ENCODE measurements at places on chromosomes 1 and 21. TPM values are rescaled to one million over a fixed set of nuclear protein-coding genes. Genes with fewer than 3 reads are reported as not detected.

- H3K4me1 ChIP-seq, result peaks cover 9% of the 10 kb centered on the region
- no peak overlapping the region for H3K27ac ChIP-seq
- no peaks in the 10 kb centered on the region for H3K27me3 ChIP-seq
Measured at GRCh38 chr1:22105611-22106207, 37.2 kb downstream of the WNT4 start.

- no peaks in the 10 kb centered on the region for H3K4me1 ChIP-seq
- DNase-seq, result no peak
- H3K36me3 ChIP-seq, result peaks cover 39% of the 10 kb centered on the region
- H3K4me3 ChIP-seq, result no peak overlapping the region
Measured at GRCh38 chr1:151362308-151363155, 10.0 kb downstream of the SELENBP1 start.

GRCh38 chr1:145979746-145980456 lies 15.4 kb downstream of the POLR3GL start:
- H3K4me3 ChIP-seq, result no peak overlapping the region
- no peaks in the 10 kb centered on the region for H3K36me3 ChIP-seq
- no peaks in the 10 kb centered on the region for H3K27me3 ChIP-seq
- H3K4me1 ChIP-seq, result peaks cover 17% of the 10 kb centered on the region
- peak overlapping the region; percentile 63 for H3K27ac ChIP-seq

GRCh38 chr21:33831962-33832659 lies 83.5 kb downstream of the ATP5PO start:
- H3K4me1 ChIP-seq, result peaks cover 5% of the 10 kb centered on the region
- DNase-seq, result no peak
- H3K27me3 ChIP-seq, result no peaks in the 10 kb centered on the region

- H3K27ac ChIP-seq, result peak overlapping the region; percentile 42
- H3K4me3 ChIP-seq, result no peak overlapping the region
- H3K36me3 ChIP-seq, result no peaks in the 10 kb centered on the region
- peaks cover 11% of the 10 kb centered on the region for H3K4me1 ChIP-seq
Measured at GRCh38 chr21:43578677-43579303, 80.5 kb downstream of the HSF2BP start.

- peak overlapping the region; percentile 2 for H3K27ac ChIP-seq
- H3K27me3 ChIP-seq, result no peaks in the 10 kb centered on the region
- DNase-seq, result peak; percentile 90
Measured at GRCh38 chr1:59061876-59062275, 235.0 kb upstream of the FGGY start.

The PRELP gene
- total RNA-seq, result not detected

GRCh38 chr1:150056407-150056806 lies 11.2 kb upstream of the VPS45 start:
- H3K4me3 ChIP-seq, result no peak overlapping the region
- no peak overlapping the region for H3K27ac ChIP-seq
- no peak for DNase-seq

All from IMR-90 (cell line).